ENCODE measurements at places on chromosomes 2 and 18.

DNA sequence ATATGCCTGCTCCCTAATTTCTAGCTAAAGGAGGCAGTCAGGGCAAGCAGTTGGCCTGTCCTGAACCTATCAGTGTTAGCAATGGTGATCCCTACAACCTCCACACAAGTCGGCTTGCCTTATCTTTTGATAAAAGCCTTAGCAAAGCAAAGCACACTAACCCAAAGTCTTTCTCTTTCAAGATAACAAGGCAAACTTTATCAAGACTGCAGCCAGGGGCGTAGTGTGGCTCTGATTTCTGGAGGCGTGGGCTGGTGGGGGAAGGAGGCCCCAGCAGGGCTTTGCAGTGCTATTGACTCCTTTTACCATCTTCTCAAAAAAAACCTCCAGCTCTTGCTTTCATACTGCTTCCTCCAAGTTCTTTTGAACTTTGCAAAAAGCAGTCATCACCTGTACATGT lies 40.2 kb upstream of the LAMA1 start:
- DNase-seq: no peak

DNA sequence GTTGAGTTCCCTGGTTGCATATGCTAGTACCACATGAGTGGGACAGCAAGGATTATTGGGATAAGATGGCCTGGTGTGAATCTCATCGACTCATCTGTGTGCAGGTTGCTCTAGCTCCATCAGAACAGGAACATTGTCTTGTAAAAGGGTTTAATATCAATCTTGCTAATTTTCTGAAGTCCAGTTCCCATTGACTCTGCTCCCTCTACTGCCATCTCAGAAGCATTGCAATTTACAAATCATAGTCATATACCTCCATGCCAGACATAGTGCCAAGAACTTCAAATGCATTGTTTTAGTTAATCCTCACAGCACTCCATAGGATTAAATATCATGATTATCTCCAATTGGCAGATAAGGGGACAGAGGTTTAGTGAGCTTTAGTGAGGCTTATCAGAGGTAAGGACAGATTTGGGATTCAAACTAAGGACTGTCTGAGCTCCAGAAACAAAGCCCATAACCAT lies 4.8 kb upstream of the STAT4 start:
- DNase-seq: no peak

DNA sequence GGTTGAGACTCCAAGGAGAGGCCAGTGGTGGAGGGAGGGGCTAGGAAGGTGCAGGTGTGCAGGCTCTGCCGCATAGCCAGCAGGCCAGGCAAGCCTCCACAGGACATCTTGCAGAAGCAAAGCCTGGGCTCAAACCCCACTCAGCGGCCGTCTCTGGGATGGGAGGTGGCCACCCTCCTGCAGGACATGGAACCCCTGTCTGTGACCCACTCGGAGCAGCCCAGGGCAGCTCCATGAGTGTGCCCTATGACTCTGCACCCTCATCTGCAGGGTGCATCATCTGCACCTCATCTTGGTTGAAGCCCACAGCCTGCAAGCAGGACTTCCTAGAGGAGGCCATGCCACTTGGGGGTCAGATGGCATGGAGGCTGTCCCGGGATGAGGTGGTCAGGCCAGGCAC lies 46.3 kb downstream of the GPC1 start:
- DNase-seq: no peak

GRCh38 chr2:108455571-108455970 lies 6.6 kb downstream of the GCC2 start:
- no peak for DNase-seq

DNA sequence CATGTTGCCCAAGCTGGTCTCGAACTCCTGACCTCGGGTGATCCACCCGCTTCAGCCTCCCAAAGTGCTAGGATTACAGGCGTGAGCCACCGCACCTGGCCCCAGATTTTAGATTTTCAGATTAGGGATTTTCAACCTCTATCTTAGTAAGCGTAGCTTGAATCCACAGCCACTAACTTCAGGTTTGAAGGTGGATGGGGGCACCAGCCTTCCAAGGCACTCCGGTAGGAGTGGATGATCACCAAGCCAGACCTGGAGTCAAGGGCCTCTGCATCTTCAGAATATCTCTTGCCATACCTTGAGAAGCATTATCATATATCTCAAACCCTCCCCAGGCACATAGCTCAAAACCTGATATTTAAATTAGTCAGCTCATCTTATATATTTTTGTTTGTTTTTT lies 17.9 kb downstream of the GALM start:
- no peak for DNase-seq

- no peak for DNase-seq
Observed at GRCh38 chr2:207483477-207483876, 46.3 kb upstream of the CREB1 start.

DNA sequence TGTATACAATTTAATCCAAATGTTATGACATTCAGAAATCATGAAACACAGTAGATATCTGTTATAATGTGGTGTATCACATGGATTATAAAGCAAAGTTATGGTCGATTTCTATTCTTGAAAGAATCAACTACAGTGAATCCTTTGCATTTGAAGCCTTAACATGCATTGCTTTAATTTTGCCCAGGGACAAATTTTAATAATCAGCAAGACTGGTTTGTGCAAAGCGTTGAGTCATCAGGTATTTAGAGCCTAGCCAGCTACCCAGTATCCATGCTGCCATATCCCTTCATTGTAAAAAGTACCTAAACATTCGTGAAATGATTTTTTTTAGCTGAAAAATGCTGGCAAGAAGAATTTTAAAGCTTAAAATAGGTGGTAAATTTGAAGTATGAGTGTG lies 8.9 kb upstream of the SPDYA start:
- no peak for DNase-seq

DNA sequence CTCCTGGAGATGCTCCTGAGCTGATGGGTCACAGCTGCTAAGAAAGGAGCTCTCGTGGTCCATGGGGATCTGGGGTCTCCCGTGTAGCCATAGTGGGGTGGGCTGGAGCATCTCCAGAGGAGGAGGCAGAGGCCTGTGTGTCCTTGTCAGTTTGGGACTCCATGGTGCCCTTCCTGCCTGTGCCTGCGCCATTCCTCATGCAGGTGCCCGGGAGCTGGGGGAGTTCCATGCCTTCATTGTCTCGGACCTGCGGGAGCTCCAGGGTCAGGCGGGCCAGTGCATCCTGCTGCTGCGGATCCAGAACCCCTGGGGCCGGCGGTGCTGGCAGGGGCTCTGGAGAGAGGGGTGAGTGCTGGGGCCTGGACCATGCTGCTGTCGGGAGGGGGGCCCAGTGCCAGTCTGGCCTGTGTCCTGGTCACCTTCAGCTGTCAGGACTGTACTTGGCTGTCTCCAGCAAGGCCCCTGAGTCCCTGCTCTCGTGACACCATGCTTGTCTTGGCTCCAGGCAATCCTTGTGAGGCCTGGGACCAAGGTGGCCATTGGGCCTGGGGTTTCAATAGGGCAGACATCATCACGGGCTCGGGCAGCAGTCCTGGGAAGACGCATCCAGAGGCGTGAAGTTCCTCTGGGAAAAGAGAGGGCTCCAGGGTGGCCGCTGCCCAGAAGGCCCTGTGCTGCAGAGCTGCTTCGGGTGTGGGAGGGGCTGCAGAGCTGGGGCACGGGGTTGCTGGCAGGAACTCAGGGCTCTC lies 7.3 kb downstream of the CAPN10 start:
- peak; percentile 5 for DNase-seq

DNA sequence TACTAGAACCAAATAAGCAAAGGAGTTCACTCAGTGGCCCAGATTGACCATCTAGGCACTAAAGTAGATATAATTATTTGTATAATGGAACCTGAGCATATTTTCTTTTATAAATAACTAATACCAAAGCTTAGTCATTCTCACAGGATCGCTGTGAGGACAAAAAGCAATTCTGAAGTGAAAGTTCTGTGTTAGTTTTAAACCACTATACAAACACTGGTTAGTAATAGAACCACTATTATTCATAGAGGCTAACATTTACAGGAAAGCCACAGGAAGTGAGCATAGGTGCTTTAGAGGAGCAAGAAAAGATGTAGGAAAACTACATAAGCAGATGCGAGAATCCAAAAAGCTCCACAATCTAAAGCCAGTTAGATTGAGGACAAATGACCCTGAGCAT lies 364.7 kb downstream of the XIRP2 start:
- no peak for DNase-seq

- no peak for DNase-seq
Observed at GRCh38 chr2:162293122-162293786, 25.2 kb downstream of the IFIH1 start.

GRCh38 chr2:102418421-102418961 lies 4.5 kb upstream of the IL18RAP start:
- DNase-seq: no peak

DNA sequence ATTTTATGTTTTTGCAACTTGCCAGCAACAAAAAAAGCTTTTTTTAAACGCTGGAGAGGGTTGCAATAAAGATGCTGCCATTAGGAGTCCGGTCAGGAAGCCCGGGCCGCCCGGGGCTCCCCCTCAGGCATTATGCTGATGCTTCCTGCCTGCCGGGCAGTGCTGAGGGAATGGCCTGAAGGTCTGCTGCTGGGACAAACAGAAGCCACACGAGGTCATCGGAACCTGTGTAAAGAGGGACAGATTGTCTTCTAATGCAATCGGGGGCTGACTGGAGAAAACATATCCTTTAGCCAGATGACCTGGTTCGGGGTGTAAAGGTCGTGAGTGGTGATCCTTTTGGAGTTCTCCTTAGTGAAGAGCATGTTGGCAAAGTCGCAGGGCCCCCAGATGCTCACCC lies 2.3 kb downstream of the IMPA2 start:
- DNase-seq: peak; percentile 63

GRCh38 chr2:67503066-67503795 lies 106.1 kb downstream of the ETAA1 start:
- no peak for DNase-seq

DNA sequence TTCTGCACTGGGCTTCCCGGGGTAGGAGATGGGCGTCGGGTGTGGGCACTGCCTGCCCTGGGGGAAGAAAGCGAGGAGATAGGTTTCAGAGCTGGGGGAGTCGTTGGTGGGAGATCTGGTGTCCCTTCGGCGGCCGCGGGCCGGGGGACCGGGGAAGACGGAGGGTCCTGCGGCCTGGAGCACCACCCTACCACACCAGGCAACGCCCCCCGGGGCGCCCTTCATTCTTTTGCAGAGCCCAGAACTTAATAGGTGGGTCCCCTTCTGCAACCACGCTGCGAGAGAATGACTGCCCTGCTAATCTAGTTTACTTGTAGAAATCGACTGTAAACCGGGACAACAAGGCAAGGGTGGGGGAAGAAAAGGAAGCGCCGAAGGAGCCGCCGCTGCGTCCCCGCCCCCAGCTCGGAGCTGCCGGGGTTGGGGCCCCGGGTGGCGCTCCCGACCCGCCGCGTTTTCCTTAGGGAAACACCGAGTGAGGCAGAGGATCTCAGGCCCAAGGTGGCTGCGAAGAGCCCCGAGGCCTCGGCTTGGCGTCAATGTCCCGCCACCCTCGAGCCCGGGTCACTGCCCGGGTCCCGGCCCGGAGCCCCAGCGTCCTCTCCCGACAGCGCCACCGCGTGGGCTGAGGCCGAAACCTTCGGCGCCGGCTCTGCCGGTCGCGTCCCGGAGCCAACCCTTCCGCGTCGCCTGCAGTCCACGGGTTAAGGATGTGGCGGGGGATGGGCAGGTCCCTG lies 5.4 kb upstream of the SATB2 start:
- peak; percentile 87 for DNase-seq

- peak; percentile 83 for DNase-seq
Observed at GRCh38 chr2:24021122-24021998, 11.5 kb downstream of the MFSD2B start.

DNA sequence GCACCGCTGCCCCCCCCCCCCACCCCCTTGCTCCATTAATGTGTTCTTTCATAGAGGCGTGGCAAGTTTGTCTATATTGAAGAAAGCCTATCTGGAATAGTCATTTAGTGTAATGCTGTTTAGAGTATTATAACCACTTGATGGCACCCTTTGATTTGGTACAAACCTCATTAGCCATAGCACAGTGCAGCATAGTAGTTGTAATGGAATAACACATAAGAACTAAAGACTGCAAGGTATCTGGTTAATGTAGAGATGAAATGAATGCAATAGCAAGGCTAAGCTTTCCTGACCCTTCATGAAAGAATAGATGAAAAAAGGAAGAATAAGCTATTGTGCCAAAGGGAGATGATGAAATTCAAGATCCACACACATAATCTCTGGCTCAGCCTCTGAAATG lies 81.9 kb downstream of the EHBP1 start:
- no peak for DNase-seq

GRCh38 chr2:207474863-207475485 lies 54.8 kb upstream of the CREB1 start:
- no peak for DNase-seq

DNA sequence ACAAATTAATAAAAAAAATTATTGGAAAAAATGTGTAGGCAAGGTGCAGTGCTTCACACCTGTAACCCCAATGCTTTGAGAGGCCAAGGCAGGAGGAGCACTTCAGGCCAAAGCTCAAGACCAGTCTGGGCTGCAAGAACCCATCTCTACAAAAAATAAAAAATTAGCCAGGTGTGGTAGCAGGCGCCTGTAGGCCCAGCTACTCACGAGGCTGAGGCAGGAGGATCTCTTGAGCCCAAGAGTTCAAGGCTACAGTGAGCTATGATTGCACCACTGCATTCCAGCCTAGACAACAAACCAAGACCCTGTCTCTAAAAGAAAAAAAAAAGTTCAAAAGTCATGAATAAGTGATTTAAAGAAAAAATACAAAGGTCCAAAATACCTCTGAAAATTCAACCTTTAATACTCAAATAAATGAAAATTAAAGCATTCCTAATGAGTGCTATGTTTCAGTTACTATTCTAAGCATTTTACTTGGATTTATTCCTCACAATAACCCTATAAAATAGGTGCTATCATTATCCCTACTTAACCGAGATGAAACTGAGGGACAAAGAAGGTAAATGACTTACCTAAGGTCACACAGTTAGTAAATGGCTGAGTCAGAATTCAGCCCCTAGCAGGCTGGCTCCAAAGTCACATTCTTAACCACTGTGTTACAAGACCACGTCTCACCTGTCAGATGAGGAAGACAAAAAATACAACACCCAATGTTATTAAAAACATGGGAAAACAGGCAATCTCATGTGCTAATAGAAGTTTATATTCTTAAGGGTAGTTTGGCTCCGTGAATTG lies 36.4 kb upstream of the PCBP1 start:
- no peak for DNase-seq

DNA sequence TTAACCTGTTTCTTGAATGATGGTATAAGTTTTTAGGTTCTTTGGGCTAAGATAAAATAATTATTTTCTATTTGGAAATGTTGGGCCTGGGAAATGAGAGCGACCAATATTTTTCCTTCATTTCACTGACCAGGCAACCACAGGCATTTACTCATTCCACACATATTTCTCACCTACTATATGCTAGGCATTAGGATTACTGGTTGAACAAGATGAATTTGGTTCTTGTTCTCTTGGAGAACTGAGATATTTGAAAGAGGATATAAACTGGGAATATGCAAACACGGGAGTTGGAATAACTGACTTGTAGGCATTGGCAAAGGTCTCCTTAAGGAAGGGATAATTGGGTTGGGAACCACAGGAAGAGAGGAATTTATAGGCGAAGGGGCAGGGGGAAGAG lies 3.9 kb upstream of the MYL1 start:
- no peak for DNase-seq

GRCh38 chr2:166361351-166362153 lies 14.2 kb downstream of the SCN9A start:
- no peak for DNase-seq

GRCh38 chr2:143762176-143762928 lies 633.1 kb downstream of the ARHGAP15 start:
- no peak for DNase-seq

GRCh38 chr18:59707306-59707705 lies 10.1 kb upstream of the CCBE1 start:
- no peak for DNase-seq

Data from WTC11 (cell line).